Pancreas (tissue), 10 donors: ENCODE measurements at places on chromosomes 3 and 15. TPM values are rescaled to one million over a fixed set of nuclear protein-coding genes. Genes with fewer than 3 reads are reported as not detected.

The AADACL2 gene
- total RNA-seq, result not detected

- DNase-seq, result no peak
These were observed 203.0 kb downstream of the ARRDC4 start for GRCh38 chr15:98163319-98164045.

DNA sequence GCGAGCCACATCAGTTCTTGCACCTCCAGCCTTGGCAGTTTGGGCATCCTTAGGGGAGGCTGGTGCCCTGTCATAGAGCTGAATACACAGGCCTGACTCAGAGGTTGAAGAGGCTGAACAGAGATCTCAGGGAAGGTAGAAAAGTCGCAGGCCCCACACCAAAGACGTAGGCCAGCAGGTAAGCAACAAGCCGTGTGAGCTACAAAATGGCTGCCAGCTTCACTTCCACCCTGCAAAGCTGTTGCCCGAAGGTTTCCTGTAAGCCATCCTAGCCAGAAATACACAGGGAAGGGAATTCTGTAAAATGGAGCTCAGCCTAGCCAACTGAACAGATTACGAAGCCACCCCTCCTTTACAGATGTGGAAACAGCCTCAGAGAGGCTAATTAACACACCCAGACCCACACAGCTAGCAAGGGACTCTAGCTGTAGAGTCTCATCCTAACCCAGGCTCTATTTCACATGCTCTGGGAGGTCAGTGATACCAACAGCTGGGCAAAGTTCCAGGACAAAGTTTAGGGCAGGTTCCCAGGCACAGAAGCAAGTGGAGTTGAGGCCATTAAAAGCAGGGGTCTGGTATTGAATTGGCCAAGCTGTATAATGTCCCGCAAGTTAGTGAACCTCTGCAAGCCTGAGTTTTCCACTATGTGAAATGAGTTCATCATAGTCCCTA is 66.3 kb upstream of the RASGRF1 start:
- no peak for DNase-seq

DNA sequence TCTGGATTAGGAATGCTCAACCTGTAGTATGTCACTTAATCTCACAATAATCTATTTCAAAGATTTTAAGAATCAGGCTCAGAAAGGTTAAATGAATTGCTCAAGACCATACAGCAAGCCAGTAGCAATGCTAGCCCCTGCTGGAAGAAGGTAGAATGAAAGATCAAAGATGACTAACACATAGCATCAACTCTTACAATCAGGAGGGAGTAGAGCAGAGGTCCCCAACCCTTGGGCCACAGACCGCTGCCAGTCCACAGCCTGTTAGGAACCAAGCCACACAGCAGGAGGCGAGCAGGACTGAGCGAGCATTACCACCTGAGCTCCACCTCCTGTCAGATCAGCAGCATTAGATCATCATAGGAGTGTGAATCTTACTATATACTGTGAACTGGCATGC is 15.5 kb upstream of the GATM start:
- peak; percentile 69 for DNase-seq

The GOLGA8M gene
- total RNA-seq, result 1.8 TPM

The CTXN2 gene
- 0.06 TPM for total RNA-seq

The DNASE1L3 gene
- total RNA-seq, result 0.22 TPM

The POPDC2 gene
- total RNA-seq, result 1.6 TPM
